Esophagus muscularis mucosa (tissue), 4 donors: ENCODE measurements at places on chromosomes 4 and X. TPM values are rescaled to one million over a fixed set of nuclear protein-coding genes. Genes with fewer than 3 reads are reported as not detected.

The APBB2 gene
- 74.1 TPM for total RNA-seq

The EREG gene
- total RNA-seq = 2.4 TPM

The SLITRK2 gene
- 0.45 TPM for total RNA-seq

The DCAF16 gene
- total RNA-seq = 28.7 TPM

The MAOA gene
- 334 TPM for total RNA-seq

The COL25A1 gene
- total RNA-seq = 2.3 TPM

The WDFY3 gene
- total RNA-seq = 73.1 TPM

The SMR3B gene
- not detected for total RNA-seq

The PRRG1 gene
- 4.8 TPM for total RNA-seq

The MAGEA9B gene
- total RNA-seq = not detected

The CT45A10 gene
- total RNA-seq = not detected

The DUX4 gene
- total RNA-seq = not detected

The FGF13 gene
- 8.3 TPM for total RNA-seq

The SMC1A gene
- total RNA-seq = 38.0 TPM

The KIF4A gene
- 0.40 TPM for total RNA-seq

The PFKFB1 gene
- total RNA-seq = not detected

The ANK2 gene
- 84.8 TPM for total RNA-seq

The ADRA2C gene
- 9.1 TPM for total RNA-seq

The UBA6 gene
- total RNA-seq = 18.8 TPM

The MAGEA4 gene
- total RNA-seq = not detected

The GASK1B gene
- total RNA-seq = 37.0 TPM

The PNMA6A gene
- total RNA-seq = 3.7 TPM

The KIAA1210 gene
- not detected for total RNA-seq

The BCLAF3 gene
- 7.8 TPM for total RNA-seq

The DCHS2 gene
- 3.0 TPM for total RNA-seq

The ADH1A gene
- 0.99 TPM for total RNA-seq

The FREM3 gene
- not detected for total RNA-seq

The SHOX gene
- not detected for total RNA-seq

The UCP1 gene
- total RNA-seq = not detected

The RAB41 gene
- not detected for total RNA-seq

The HTN1 gene
- not detected for total RNA-seq

The PDZD11 gene
- total RNA-seq = 31.6 TPM

The SGCB gene
- total RNA-seq = 79.6 TPM

The REPS2 gene
- total RNA-seq = 28.8 TPM

The FGF5 gene
- total RNA-seq = 2.7 TPM

The TLR1 gene
- 7.1 TPM for total RNA-seq

The MAGIX gene
- total RNA-seq = 4.1 TPM

The GNRHR gene
- not detected for total RNA-seq

The ASMT gene
- total RNA-seq = not detected

The TMPRSS11A gene
- total RNA-seq = not detected

The CLTRN gene
- 0.33 TPM for total RNA-seq

The FOXP3 gene
- not detected for total RNA-seq

The IGSF1 gene
- total RNA-seq = 4.3 TPM

The F9 gene
- total RNA-seq = not detected

The SPANXC gene
- not detected for total RNA-seq

The PPBP gene
- not detected for total RNA-seq

The FABP2 gene
- not detected for total RNA-seq

The PTPN13 gene
- 7.9 TPM for total RNA-seq

The NUP62CL gene
- total RNA-seq = not detected

The RADX gene
- 2.1 TPM for total RNA-seq

The VCX gene
- total RNA-seq = not detected

The UVSSA gene
- 15.4 TPM for total RNA-seq
